ENCODE measurements at places on chromosomes 13 and 19. TPM values are rescaled to one million over a fixed set of nuclear protein-coding genes. Genes with fewer than 3 reads are reported as not detected.

Gene CGB3
- total RNA-seq, result not detected

GRCh38 chr19:13849991-13850909 lies 26.7 kb upstream of the NANOS3 start:
- peak; percentile 94 for DNase-seq

DNA sequence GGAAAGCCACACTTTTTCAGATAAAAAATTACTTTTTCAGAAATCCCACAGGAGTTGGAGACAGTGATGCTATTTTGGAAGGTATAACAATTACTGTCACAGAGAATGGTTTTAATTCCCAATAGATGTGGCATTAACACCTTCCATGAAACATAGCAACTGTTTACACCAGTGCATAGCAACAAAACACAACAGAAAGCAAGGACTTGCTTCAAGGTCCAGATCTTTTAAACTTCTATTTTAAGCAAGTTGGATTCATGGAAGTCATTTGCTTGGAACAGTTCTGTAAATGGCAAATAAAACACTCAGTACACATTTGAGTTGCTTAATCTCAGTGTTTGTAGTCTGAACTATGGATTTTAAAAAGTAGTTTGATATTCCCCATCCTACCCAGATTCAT lies 385.9 kb upstream of the SPRY2 start:
- no peak for DNase-seq

Gene ENOX1
- 6.1 TPM for total RNA-seq

- no peak for DNase-seq
Measured at GRCh38 chr13:73411067-73411809, 352.4 kb downstream of the KLF5 start.

GRCh38 chr19:45630463-45630862 lies 8.7 kb downstream of the EML2 start:
- no peak for DNase-seq

Gene NANOS3
- total RNA-seq, result 0.68 TPM

Gene LILRB2
- 2.9 TPM for total RNA-seq

All from Right ventricle myocardium inferior (tissue), 1 donor.